RWPE2 (cell line): ENCODE measurements at places on chromosomes 5 and 9.

DNA sequence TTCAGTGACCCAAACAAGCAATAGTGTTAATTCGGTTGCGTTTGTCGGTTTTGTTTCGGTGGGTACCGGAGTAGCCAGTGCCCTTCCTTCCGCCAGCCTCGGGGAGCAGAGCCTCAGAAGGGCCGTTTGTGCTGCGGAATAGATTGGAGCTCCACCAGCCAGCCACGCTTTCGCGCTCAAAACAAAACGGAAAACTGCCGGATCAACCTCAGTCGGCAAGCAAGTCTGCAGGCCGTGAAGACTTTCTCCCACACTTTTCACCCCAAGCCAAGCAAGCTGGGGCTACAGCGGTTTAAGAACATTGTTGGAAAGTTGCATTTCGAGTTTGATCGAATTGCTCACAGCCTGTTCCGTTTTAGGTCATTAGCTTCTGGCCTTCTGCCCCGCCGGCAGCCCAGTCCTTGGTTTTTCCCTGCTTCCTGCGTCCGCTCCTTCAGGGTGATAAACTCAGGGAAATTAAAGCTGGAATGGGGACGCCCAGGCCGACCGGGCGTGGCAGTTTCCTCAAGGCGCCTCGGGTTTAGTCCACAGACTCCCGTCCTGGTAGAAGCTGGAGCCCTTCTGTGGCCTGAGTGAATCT is 803 bp upstream of the CCNO start:
- DNase-seq, result no peak

- DNase-seq, result no peak
These were observed 50.0 kb downstream of the GSN start for GRCh38 chr9:121317737-121318630.

DNA sequence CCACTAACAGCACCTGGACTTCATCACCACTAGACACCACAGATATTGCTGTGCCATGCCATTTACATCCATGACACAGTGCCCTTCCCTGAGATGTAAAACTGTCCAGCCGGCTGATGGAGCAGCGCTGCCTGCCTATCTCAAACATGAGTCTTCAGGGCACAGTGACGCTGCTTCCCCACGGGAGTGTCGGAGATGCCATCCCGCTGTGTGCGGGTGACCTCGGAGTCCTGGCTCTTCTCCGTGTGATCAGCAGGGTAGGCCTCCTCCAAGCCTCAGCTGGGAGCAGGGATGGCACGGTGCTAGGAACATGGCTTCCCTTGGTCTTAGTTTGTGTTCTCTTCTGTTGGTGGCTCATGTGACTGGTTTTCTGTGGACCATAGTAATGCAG is 130.3 kb upstream of the FAM120A start:
- DNase-seq, result peak; percentile 48

DNA sequence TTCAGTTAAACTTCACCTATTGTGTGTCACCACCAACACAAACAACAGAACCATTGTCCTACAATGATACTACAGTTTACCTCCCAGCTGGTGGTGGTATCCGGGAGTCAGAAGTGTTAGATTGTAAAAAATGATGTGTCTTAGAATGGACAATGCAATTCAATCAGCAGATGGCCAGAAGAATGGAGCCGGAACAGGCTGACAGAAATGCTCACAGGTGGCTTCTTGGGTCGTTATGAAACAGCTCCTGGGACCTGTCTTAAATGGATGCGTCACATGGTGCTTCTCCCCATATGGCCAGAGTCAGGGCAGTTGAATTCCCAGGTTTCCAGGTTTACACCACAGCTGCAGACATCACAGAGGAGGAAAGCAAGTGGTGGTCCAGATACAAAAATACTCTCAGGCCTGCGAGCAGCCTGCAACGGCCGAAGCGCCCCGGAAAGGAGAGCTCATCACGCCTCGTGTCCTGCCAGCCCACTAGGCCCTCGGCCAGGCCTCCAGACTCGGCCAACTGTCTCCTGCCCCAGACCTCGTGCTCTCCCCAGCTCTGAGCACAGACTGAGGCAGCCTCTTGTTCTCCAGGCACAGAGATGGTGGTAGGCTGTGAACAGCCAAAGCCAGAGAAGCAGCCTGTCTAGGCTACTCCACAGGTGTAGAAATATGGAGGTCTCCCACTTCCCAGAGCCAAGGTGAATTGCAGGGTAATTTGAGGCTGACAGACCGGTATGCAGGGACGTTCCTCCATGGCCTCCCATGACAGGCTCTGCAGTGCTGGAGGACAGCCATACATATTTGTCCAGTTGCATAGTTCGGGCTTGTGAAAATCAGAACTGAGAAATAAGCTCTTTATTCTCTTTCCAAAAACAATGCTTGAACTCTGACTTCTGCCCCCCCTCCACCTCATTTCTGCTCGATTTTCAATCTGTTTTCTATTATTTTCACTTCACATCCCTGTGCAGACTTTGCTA is 98.5 kb upstream of the SPATA31C2 start:
- DNase-seq, result no peak

- DNase-seq, result no peak
These were observed 2389.5 kb downstream of the MAT2B start for GRCh38 chr5:165894916-165895315.

- no peak for DNase-seq
These were observed 187.7 kb downstream of the NTRK2 start for GRCh38 chr9:84857211-84857610.

GRCh38 chr5:139065306-139065705 is 132.9 kb downstream of the SIL1 start:
- no peak for DNase-seq
